RKO (cell line): ENCODE measurements at places on chromosomes 3 and 15.

DNA sequence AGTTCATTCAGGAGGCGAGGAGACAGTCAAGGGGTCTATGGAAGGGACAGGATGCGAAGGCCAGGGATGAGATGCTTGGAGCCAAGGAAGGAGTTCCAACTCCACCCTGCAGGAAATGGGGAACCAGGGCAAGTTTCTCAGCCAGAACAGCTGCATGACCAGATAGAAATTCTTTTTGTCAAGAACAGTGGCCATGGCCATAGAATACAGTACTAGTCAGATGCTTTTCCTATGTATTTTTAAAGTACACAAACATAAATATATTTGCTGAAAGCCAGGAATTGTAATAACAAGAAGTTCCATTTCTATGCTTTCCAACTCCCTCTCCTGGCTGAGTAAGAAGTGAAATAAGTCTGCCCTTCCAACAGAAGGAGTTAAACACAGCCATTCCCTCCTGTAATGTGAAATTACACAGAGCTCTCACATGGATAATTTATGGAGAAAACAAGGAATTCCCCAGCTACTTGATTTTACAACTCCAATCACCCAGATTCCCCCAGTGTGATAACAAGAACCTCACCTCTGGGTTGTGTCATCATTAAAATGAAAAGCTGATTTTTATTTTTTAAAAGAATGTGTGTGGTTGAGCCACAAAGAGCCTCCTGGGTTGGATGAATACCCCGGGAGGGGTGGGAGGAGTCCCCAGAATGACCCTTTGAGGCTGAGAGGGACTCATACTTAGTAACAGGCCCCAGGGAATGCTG is 124.6 kb upstream of the ARHGEF3 start:
- no peak for DNase-seq

- no peak for DNase-seq
Observed at GRCh38 chr3:194001-194400, 2.6 kb upstream of the CHL1 start.

GRCh38 chr3:114756506-114757279 is 390.4 kb downstream of the ZBTB20 start:
- DNase-seq, result no peak

DNA sequence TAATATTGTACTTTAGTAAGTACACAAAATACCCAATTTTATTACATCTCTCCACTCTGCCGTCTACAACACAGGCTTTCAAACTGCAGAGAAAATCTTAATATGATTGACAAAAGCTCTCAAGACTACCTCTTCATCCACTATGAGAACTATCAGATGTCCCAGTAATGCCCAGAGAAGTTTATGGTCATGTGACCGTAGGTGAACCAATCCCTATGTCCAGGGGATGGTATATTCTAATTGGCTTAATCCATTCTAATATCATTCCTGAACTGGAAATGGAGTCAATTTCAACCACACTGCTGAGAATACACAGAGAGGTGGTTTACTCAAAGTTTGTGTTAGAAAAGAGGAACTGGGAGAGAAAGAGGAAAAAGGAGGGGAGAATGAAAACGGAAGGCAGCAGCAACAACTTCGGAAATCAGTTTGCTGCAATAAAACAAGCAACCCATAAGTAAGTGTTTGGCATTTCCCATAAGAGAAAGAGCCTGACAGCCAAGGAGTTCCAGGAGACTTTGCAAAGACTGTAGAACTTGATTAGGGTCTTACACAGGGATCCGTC is 7.3 kb downstream of the SST start:
- no peak for DNase-seq

- no peak for DNase-seq
Observed at GRCh38 chr3:185940951-185941350, 3.1 kb upstream of the TRA2B start.

DNA sequence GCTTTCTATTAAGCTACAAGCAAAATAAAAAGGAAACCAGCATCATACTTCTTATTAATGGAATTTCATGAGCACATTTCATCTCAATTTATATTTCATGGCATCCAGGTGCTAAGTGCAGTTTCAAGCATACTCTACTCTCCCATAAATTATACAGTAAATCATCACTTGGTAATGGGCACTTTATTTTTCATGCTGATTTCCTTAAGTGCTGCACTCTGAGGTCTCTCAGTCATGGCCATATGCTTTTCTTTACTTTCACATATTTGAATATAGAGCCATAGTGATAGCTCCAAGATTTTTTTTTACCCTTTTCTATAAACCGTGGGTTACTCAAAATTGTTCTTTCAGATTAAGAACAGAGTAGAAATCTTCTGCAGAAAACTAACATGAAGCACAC is 1505.7 kb upstream of the CADM2 start:
- no peak for DNase-seq

- DNase-seq, result no peak
Observed at GRCh38 chr3:175287361-175287963, 428.3 kb downstream of the NAALADL2 start.

GRCh38 chr15:63104727-63105126 is 16.9 kb upstream of the LACTB start:
- no peak for DNase-seq

GRCh38 chr15:55685286-55685685 is 57.7 kb downstream of the PRTG start:
- DNase-seq, result no peak

DNA sequence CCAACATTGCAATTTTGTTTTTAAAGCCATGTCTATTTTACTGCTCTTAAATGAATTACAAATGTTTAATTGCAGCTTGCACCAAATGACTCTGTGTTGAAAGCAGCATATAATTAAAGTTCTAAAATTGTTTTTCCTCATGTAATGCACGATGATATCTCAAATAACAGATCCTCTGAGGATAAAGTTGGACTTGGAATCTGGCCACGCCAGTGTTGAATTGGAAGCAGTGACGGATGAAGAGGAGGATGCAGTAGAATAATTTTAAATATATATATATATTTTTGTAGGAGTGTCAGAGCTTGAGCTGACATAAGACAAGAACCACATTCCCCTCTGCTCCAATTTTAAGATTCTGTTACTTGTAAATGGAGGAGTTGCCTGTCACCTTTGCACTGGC is 406.6 kb upstream of the DPPA4 start:
- DNase-seq, result no peak

- DNase-seq, result no peak
Observed at GRCh38 chr3:69686056-69686455, 53.2 kb upstream of the MITF start.
